ENCODE measurements at places on chromosomes 7 and 10.

- no peak for DNase-seq
These were observed 6.1 kb downstream of the ZNF853 start for GRCh38 chr7:6621195-6622133.

DNA sequence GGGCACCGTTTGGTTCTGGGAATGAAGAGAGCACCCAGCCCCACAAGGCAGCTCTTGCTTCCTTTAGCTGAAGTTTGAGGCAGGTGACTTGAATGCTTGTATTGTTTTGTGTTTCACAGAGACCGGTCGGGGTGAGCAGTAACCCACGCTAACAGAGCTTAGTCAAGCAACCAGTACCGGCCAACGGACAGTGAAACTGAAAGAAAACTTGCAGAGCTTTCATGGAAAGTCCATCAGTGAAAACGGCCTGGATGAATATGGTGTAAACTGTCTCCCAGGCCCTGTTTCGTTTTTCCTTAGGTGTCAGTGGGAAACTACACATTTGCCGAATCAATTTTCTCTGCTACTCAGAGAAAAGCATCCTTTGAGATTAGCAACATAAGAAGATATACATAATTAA is 101.1 kb downstream of the LYZL1 start:
- no peak for DNase-seq

- DNase-seq = no peak
These were observed 43.3 kb upstream of the CCDC6 start for GRCh38 chr10:59949608-59950007.

DNA sequence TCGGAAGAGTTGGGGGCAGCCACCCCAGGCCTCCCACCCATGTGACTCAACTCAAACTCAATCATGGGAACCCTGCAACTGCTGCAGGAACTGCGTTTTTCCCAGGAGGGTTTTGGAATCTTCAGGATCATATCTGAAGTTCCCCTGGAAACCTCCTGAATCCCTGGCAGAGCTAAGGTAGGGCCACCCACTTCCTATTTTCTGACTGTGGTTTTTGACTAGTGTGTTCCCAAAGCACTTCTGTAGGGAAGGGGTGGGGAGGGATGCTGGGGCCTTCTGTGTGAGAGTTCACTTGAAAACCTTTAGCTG is 127.6 kb upstream of the UNC5B start:
- DNase-seq = no peak

- no peak for DNase-seq
These were observed 170.4 kb downstream of the DKK1 start for GRCh38 chr10:52484206-52485065.

DNA sequence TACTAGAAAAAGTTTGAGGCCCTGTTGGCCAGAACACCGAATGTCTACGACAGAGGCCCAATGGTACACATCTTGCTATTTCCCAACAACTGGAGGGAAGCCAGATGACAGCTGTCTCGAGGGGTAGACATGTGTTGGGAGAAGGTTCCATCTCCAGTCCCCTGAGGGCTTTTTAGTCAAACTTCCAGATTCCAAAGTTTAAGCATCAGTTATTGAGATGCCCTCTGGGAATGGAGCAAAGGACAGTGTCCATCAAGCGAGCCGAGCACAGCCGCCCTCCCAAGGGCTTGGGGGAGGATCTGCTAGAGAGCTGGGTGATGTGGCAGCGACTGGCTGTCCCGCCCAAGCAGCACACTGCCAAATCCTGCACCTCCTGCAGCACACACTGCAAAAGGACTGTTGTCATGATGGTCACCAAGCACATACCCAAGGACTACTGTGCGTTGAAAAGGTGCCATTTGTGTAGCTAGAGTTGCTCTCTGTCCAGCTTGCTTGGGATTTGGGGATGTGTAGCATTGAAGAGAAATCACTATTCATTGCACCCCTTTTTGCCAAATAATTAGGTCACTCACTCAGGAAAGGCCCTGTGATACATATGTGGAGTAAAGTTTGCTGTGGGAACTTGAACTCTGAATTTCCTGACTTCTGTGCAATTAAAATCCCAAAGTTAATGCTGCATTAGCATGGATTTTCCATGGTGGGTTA is 164.6 kb downstream of the TRIL start:
- DNase-seq = no peak

- no peak for DNase-seq
These were observed 26.7 kb downstream of the GLI3 start for GRCh38 chr7:42210333-42210732.

- DNase-seq = no peak
These were observed 295.2 kb downstream of the FRMD4A start for GRCh38 chr10:14035506-14035905.

- DNase-seq = no peak
These were observed 591.1 kb downstream of the PTPRN2 start for GRCh38 chr7:157996359-157997079.

DNA sequence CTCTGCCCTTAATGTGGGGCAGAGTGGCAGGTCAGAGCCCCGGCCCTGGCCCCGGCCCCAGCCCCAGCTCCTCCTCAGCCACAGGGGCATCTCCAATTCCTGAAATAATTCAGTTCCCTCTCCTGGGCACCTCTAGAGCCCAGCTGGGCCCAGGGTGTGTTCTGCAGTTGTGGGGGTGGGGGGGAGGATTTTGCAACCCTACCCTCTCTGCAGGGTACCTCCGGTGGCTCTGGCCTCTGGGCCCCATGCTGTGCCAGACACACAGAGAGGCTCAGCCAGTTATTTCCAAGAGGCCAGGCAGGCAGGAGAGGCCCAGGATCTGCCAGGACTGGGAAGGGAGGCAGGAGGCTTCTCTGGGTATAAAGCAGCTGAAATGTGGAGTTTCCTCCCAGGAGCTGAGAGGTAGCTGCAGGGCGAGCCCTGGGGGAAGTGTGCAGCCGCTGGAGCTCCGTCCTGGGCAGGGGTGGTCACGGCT is 47.9 kb downstream of the PWWP2B start:
- no peak for DNase-seq

- no peak for DNase-seq
These were observed 637 bp downstream of the HSPA14 start for GRCh38 chr10:14838582-14839304.

- peak; percentile 24 for DNase-seq
These were observed 304.3 kb upstream of the ZMIZ1 start for GRCh38 chr10:78764436-78764835.

- DNase-seq = no peak
These were observed 47.0 kb upstream of the FRMD4A start for GRCh38 chr10:14377591-14378175.

- no peak for DNase-seq
These were observed 1.5 kb upstream of the RGS10 start for GRCh38 chr10:119543814-119544642.

- DNase-seq = no peak
These were observed 119.7 kb downstream of the ABLIM1 start for GRCh38 chr10:114538181-114538906.

- no peak for DNase-seq
These were observed 33.9 kb downstream of the VWDE start for GRCh38 chr7:12369756-12370155.

DNA sequence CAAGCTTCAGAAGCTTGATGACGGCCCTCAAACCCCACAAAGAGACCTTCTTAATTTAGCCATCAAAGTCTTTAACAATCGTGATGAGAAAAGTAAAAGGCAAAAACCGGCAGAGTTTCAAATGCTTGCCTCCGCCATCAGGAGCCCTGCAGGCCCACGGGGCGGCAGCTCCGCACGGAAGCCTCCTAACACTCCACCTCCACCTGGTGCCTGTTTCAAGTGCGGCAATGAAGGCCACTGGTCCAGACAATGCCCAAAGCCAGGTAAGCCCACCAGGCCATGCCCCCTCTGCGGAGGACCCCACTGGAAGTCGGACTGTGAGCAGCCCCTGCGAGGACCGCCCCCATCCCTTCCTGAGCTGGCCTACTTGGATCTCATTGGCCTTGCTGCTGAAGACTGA is 43.6 kb downstream of the CBX3 start:
- DNase-seq = no peak

GRCh38 chr7:132381742-132382472 is 194.4 kb downstream of the PLXNA4 start:
- no peak for DNase-seq

- no peak for DNase-seq
These were observed 830 bp downstream of the TRUB1 start for GRCh38 chr10:114938856-114939193.

DNA sequence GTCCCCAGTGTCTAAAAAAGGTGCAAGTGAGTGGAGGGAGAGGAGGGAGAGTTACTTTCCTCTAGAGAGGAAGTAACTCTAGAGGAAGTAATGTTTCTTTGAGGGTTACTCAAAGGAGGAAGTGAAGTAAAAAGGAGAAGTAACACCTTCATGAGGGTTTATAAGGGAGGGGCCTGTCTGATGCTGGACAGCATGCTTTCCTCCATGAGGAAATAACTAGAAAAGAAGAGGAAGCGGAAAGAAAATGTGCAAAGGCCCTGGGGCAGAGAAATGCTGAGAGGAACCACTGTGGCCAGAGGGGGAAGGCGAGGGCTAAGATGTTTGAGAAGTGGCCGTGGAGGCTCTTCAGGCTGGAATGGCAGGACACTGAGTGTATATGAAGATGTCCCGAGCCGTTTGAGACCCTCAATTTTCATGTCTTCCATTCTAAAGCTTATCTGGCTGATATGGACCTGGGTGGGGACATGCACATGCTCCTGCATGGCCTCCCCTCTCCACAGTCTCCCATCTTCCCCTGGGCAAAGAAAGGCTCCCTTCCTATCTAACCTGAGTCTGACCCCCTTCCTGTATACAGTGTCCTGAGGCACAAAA is 3.4 kb upstream of the SLC18A2 start:
- DNase-seq = peak; percentile 60

DNA sequence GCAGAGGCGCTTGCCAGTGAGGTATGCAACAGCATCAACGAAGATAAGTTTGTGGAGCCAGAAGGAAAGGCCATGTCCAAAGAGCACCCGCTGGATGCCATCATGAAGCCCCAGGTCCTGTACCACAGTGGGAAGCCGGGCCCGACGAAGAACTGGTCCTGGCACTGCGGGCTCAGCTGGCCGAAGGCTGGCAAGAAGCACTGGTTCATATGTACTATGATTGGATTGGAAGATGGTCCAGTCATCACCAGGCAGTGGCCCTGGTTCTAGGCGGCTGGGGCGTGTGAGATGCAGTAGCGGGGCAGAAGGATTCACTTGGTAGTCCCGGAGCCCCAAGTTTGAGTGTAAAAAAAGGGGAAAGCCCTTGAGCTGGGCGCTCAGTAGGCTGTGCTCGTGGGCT is 3.9 kb downstream of the NDST2 start:
- no peak for DNase-seq

GRCh38 chr7:32069116-32069650 is 1.0 kb downstream of the PDE1C start:
- no peak for DNase-seq

DNA sequence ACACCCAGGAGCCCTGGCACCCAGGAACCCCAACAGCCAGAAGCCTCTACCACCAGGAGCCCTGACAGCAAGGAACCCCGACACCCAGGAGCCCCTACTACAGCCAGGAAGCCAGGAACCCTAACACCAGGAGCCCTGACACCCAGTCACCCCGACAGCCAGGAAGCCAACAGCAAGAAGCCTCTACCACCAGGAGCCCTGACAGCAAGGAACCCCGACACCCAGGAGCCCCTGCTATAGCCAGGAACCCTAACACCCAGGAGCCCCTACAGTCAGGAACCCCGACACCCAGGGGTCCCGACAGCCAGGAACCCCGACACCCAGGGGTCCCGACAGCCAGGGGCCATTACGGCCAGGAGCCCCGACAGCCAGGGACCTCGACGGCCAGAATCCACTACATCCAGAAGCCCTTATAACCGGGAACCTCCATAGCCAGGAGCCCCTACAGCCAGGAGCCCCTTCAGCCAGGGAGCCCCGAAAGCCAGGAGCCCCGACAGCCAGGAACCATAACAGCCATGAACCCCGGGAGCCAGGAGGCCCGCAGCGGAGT is 440 bp upstream of the GLRX3 start:
- DNase-seq = no peak

GRCh38 chr7:39688611-39689480 is 65.5 kb downstream of the RALA start:
- DNase-seq = no peak

GRCh38 chr10:103676851-103677417 is 178.4 kb downstream of the SH3PXD2A start:
- no peak for DNase-seq

GRCh38 chr7:30301751-30302150 is 17.4 kb downstream of the ZNRF2 start:
- no peak for DNase-seq

DNA sequence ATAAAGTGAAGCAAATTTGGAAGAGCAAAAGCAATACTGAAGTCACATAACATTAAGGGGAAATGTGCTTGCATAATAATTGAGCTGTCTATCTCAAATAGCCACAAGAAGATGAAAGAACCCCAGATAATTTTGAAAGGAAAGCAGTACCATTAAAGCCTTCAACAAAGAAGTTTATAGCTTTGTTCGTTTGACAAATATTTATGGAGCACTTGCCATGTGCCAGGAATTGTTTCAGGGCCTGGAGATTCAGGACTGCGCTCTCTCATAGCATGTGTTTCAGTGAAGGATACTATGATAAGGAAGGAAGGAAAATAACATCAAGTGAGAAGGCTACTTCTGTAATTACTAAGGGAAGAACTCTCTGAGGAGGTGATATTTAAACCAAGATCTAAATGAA is 212.3 kb upstream of the CSTF2T start:
- no peak for DNase-seq

- no peak for DNase-seq
These were observed 94.7 kb downstream of the LARP4B start for GRCh38 chr10:836782-837181.

GRCh38 chr10:91909117-91909677 is at the start of gene FGFBP3:
Gene FGFBP3 (minus strand): TSS chr10:91909486. CDS start chr10:91908969, 517 bp downstream.
- DNase-seq = peak; percentile 10

DNA sequence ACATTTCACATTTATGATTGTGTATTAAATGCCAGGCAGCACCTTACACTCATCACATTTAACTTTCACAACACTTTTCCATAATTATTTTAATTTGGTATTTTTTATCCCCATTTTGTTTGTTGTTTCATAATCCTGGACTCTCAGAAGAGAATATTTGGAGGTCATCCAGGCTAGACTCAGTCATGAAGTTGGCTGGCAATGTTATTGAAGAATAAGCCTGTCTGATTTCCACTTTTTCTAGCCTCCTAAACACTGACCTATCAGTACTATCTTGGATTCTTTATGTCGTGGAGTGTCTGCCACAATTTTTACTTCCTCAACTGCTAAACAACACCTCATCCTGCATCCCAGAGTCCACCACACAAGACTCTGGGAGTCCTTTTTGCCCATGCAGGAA is 372.3 kb upstream of the NRP1 start:
- no peak for DNase-seq

GRCh38 chr7:103657474-103657894 is 211.5 kb upstream of the SLC26A5 start:
- DNase-seq = no peak
